ENCODE measurements at places on chromosomes 16 and 17.

DNA sequence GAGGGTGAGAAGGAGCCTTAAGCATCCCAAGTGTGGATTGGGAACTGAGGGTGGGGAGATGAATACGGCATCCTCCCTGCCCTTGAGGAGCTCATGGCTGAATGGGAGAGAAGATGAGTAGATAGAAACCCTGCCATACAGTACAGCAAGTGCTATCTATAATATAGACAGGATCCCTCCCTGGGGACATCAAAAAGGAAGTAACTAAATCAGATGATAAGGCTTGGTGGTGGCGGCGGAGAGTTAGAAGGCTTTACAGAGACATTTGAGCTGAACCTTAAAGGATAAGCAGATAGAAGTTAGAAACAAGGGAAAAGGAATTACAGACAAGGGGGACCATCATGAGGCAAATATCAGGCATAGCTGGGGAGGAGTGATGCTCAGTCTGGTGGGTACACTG is 67.5 kb upstream of the TMEM132E start:
- DNase-seq = no peak

DNA sequence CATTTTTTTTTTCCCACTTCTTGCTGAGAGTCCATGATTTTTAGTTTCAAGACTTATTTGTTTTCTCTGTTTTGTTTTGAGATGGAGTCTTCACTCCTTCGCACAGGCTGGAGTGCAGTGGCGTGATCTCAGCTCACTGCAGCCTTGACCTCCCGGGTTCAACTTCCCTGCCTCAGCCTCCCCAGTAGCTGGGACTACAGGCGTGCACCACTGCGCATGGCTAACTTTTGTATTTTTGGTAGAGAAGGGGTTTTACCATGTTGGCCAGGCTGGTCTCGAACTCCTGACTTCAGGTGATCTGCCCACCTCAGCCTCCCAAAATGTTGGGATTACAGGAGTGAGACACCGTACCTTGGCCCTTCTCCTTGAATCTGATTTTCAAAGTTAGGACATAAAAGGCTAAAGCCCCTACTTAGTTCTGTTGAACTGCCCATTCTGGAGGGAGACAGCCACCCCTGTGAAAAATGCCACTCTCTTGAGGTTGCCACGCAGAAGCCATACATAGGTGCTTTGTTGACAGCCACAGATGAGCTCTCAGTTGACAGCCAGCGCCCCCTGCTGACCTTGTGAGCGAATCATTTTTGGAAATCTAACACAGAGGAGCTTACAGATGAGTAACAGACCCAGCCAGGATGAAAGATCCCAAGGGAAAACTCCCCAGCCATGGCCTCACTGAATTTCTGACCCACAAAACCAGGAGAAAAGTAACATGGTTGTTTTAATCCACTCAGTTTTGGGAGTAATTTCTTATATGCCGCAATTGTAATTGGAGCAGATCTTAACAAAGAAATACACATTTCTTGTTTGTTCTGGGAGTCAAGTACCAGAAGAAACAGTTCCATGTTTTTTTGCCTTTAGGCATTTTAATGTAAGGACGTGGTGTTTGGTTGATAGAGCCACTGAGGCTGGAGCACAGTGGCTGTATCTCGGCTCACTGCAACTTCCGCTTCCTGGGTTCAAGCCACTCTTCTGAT is 38.8 kb downstream of the PKD1L3 start:
- DNase-seq = peak; percentile 88

DNA sequence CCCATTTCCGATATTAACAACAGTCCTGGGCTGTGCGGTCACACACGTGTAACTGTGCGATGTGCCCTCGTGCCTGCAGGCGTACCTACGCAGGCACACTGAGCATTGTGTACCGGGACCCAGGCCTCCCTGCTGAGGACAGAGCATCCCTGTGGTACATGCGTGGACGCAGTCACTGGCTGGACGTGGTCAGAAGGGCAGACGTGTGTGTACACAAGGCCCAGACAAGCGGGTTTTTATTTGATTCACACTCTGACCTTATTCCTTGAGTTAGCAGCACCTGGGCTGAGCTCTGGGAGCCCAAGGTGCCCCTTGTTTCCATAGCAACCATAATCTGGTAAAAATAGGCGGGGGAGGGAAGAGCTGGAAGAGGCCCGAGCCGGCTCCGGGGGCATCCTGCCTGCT is 19.5 kb downstream of the RAP1GAP2 start:
- DNase-seq = no peak

DNA sequence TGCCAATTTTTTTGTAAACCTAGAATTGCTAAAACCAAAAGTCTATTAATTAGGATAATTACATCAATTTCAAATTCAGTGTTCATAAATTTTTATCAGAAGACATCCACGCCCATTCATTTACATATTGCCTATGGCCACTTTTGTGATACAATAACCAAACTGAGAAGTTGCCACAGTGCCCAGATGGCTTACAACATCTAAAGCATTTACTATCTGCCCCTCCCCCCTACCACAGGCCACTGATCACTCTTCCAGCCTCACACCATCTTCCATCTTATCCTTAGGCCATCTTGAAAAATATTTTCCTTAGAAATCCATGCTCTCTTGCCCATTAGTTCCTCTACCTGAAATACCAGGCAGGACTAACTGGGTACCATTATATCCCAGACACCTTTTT is 6.3 kb upstream of the PRKAR1A start:
- DNase-seq = no peak

- DNase-seq = no peak
Observed at GRCh38 chr16:12311309-12311708, 334.8 kb downstream of the SNX29 start.

DNA sequence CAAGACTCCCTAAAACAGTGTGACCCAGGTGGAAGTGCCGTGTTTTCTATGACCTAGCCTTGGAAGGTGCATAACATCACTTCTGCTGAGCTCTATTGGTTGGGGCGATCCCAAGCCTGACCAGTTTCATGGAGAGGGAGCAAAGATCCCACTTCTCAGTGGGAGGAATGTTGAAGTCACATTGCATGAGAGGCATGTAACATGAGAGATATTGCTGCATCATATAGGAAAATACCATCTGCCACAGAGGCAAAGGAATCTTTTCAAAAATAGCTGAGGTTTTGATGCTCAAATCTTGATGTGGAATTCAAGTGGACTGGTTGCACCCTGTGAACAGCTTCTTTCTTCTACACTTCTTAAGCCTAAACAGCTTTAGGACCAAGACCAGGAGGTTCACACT is 56.4 kb upstream of the NLRP1 start:
- no peak for DNase-seq

DNA sequence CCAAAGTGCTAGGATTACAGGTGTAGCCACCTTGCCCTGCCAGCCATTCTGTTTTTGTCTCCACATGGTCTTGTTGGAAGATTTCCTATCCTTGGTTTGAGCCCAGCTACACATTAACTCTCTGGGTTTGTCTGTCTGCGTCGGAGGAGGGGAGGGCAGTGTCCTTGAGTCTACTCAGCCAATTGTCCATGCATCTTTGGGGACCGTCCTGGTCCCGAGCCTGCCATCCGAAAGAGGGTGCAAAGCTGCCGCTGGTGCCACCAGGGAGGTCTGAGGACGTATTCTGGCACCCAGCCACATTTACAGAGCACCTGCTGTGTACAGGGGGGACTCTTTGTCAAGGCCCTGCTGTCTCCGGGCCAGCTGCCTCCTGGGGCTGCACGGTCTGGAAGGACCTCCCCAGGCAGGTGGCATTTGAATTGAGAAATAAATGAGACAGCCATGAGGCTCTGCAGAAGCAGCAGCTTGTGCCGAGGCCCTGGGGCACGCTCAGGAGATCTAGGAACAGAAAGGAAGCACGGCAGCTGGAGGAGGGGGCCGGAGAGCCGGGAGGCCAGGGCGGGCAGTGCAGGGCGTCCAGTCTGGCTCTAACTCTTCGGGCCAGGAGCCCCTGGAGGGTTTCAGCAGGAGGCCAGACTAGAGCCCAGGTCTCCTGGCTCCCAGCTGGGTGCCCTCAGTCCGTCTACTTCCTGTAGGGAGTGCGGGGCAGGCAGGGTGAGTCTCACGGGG is 1.5 kb downstream of the CYBA start:
- DNase-seq = no peak

DNA sequence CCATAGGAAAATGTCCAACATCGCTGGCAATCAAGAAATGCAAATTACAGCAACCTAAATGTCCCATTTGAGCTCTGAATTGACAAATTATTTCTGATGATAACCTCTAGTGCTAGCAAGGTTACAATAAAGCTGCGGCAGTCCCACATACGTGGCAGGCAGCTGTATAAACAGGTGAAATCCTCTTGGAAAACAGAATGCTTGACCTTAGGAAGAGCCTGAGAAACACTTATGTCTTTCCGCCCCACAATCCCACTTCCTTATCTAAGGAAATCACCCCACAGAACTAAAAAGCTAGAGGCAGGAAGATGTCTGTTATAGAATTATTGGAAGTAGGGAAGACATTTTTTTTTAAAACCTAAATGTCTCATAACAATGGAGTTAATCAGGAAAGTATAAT is 154.3 kb downstream of the KATNIP start:
- no peak for DNase-seq

DNA sequence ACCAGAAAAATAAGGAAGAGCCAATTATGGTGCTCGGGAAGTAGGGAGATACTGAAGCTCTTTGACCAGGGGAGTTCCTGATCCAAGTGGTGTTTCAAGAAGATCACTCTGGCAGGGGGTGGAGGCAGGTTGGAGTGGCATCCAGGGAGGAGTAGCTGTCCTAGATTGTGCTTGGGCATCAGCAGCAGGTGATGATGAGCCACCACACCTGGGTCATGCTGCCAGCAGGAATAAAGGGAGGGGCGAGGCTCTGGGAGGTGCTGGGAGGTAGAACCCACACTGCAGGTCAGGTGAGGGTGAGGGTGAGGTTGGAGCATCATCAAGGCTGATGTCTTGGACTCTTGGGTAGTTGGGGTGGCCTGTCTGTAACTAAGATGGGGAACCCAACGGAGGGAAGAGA is 35.4 kb upstream of the ADGRG1 start:
- peak; percentile 64 for DNase-seq

DNA sequence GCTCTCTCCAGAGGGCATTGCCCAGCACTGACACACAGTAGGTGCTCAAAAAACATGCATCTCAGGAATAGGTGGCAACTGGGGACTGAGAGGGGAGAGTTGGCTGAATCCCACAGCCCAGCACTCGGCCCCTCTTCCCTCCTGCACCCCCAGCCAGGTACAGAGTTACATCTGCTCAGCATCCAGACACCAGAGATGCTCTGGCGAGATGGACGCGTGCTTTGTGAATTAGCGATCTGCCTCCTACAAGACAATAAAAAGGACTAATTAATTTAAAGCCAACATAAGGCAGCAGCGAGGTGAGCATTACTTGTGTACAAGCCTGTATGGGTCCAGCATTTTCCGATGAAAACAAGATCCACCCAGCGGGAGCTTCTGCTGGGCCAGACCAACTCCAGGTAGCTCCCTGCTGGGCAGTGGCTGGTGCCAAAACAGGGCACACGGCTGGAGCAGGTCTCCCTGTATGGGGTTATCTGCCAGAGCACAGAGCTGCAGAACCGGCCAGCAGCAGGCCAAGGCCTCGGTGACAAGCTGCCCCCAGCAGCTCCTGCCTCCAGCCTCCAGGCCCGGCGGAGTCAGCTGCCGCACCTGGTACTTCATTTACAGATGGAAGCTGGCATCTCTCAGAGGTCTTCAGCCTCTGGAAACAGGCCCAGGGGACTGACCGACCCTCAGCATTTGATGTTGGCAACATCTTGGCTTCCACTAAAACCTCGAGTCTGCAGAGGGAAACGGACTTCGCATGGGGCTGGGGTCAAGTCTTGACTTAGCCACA is 219.7 kb upstream of the SDK2 start:
- no peak for DNase-seq

GRCh38 chr16:68395815-68396214 is 52.5 kb downstream of the SMPD3 start:
- DNase-seq = no peak

DNA sequence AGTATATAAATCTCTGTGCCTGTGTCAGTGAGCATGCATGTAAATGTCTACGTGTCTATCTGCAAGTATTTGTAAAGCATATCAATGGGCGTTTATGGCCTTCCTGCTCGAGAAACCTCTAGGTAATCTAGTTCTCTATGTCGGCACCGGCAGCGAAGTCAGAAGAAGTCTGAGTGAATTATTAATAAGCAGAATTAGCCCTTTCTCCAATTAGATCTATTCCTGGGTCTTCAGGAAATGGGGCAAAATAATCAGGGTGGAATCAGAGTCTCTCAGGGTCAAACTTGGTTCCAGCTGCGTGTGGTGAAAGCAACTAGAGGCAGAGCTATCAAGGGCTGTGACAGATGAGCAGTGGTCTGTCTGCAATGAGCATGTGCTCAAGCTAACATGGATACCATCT is at the start of gene C17orf78:
TSS of gene C17orf78 (plus strand) at position 280 of the 400 bp plus-strand sequence. CDS start at position 388, 108 bp downstream.
- DNase-seq = no peak

- no peak for DNase-seq
Observed at GRCh38 chr17:39487946-39488345, 26.7 kb downstream of the CDK12 start.

GRCh38 chr17:61221181-61221580 is 178.5 kb upstream of the TBX2 start:
- DNase-seq = no peak

GRCh38 chr16:56349711-56350161 is 75.6 kb downstream of the AMFR start:
- no peak for DNase-seq

DNA sequence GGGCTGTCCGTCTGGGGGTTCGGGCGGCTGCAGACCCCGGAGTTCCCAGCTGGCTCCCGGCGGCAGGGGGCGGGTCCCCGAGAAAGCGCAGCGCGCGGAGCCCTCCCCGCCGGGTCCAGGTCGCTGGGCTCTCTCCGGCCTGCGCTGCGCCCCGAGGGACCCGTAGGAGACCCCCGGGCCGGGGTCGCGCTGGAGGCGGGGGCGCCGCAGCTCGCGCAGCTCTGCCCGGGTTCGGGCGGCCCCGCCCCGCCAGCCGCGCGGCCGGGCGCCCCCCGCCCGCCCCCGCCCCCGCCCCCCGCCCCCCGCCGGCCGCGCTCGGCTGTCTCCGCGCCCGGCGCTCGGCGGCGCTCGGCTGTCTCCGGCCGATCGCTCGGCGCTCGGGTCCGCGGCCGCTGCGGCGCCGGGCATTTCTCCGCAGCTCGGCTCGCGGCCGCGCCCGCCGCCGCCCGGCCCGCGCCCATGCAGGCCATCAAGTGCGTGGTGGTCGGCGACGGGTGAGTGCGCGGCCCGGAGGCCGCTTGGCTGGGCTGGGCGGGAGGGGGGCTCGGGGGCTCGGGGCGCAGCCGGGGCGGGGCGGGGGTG is at the start of gene RAC3:
TSS of gene RAC3 (plus strand) at position 376 of the 582 bp plus-strand sequence. CDS start at position 460, 84 bp downstream.
- DNase-seq = no peak

- no peak for DNase-seq
Observed at GRCh38 chr16:20799599-20799998, 6.7 kb downstream of the ERI2 start.

GRCh38 chr16:78437352-78437968 is 338.0 kb downstream of the WWOX start:
- peak; percentile 43 for DNase-seq

GRCh38 chr17:76736349-76737081 is 616 bp downstream of the SRSF2 start:
- DNase-seq = peak; percentile 79

GRCh38 chr17:41029633-41030245 is at the start of gene KRTAP1-4:
Gene KRTAP1-4, minus strand, starts transcription at chr17:41030195. Its CDS starts 117 bp downstream, at chr17:41030078.
- DNase-seq = no peak

GRCh38 chr16:50692999-50693781 is at the start of gene NOD2:
Gene NOD2, plus strand, starts transcription at chr16:50693606. Its CDS starts 5,890 bp downstream, at chr16:50699496.
- DNase-seq = no peak
